ENCODE measurements at places on chromosomes 12 and 14.

DNA sequence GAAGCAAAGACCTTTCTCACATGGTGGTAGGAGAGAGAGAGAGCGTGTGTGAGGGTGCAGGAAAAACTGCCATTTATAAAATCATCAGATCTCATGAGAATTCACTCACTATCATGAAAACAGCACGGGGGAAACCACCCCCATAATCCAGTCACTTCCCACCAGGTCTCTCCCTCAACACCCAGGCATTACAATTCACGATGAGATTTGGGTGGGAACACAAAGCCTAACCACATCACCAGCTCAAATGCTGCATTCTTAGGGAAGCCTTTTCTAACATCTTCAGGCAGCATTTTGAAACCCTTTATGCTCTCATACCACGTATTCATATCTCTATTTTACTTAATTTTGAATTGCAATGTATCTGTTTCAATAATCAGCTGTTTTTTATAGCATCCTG lies 165.9 kb downstream of the TMTC3 start:
- no peak for DNase-seq

DNA sequence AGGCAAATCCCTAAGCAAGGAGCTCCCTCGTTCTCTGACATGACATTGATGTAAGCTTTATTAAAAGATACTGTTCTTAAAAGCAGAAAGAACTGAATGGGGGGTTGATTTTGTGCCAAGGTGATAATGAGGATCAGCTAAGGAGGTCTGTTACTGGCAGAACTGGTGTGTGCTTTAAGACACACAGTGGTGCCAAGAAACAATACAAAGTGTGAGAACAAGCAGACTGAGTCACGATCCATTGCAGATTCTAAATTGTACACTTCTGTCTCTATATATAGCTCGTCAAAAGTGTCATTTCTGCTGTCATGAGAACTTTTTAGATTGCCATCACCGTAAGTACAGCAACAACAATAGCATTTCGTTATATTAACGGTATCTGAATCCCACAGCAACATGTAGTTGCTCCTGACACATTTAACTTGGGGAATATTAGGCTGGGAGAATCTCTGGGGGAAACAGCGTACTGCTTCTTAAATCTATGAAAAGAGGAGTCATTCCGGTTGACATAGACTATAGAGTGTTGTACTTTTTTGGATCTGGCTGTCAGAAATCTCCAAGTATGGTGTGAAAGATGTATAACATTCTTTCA lies 151.3 kb upstream of the PRKD1 start:
- DNase-seq, result no peak

DNA sequence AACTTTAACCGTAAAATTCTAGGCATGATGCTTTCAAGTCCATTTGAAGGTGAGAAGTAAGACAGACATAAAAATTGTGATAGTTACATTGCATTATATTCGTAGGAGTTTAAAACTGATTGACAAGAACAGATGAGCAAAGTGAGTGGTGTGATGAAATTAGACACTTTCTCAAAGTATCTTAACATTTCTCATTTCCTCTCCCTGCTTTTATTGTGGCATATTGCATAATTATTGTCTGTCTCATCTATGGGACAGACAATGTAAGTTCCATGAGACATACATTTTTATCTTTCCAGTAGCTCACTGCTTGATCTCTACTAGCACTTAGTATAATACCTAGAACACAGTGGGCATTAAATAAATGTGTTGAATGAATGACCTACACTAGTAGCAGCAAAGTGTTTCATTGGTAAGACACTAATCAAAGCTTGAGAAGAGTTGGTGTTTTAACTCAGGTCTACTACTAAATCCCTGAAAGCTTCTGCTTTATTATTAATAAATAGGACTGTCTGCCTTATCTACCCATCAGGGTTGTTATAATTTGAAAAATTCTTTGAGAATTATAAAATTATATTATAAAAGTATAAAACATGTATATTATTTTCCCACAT lies 19.0 kb downstream of the A2M start:
- no peak for DNase-seq

GRCh38 chr12:85803231-85803630 lies 33.0 kb downstream of the RASSF9 start:
- DNase-seq, result no peak

DNA sequence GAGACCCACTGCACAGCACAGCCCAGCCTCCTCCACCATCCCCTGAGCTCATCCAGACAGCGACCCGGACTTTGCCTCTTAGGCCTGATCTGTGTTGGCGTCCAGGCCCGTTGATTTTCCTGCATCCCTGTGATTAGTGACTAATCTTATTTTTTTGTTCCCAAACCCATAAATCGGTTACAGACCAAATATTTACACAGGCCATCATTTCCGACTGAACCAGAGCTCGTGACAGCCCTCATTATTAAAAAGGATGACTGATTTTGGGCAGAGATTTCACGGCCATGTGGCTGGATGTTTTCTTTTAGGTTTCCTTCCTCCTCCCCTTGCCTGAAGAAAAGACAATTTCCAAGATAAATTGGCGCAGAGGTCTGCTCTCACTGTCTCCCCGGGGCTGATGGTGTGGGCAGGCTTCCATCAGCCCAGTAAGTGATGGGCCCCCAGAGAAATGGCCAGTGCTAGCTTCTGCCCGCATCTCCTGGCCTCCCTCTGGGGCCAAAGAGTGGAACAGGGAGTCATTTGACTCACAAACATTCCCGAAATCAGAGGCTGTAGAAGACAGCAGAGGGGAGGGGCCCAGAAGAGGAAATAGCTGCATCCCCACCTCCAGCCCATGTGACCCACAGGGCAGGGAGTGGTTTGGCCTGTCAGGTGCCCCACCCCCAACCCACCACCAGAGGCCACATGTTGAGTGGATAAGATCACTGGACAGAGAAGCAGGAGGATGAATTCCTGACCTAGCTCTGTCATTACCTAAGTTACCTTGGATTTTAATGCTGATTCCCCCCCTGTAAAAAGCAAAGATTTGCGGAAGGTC lies 283.5 kb downstream of the KSR2 start:
- DNase-seq, result no peak

GRCh38 chr14:36317650-36318049 lies 2.8 kb downstream of the MBIP start:
- DNase-seq, result no peak

DNA sequence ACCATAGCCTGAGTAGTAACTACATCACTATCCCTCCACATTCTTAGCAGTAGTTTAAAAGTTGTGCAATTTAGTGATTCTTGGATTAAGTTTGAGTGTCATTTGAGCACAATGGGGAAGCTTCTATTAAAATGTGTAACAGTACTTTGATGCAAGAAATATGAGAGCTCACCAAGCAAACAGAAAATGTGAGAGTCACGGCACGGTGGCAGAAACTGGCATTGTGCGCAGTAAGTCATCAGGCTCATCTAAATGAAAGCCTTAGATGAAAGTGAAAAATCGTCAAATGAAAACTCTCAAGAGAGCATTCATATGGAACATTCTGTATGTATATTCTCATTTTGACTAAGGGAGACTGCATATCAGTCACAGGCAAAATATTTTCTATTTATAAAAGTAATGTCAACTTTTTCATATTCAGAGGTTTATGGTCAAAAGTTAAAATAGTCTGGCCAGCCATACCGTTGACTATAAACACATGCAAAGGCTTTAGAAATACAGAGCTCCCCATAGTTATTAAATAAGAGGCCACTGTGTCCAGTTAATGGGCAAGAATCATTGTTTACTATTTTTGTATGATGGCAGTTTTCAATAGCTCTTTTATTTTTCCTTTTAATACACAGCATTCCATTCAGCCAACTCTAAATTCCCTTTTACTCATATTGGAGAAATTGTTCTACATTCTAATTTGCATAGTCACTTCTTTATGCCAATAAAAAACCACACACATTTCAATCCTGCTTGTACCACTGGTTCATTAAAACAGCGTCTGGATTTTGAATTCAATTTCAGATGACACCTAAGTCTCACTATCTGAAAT lies 167.9 kb downstream of the PRKD1 start:
- no peak for DNase-seq

DNA sequence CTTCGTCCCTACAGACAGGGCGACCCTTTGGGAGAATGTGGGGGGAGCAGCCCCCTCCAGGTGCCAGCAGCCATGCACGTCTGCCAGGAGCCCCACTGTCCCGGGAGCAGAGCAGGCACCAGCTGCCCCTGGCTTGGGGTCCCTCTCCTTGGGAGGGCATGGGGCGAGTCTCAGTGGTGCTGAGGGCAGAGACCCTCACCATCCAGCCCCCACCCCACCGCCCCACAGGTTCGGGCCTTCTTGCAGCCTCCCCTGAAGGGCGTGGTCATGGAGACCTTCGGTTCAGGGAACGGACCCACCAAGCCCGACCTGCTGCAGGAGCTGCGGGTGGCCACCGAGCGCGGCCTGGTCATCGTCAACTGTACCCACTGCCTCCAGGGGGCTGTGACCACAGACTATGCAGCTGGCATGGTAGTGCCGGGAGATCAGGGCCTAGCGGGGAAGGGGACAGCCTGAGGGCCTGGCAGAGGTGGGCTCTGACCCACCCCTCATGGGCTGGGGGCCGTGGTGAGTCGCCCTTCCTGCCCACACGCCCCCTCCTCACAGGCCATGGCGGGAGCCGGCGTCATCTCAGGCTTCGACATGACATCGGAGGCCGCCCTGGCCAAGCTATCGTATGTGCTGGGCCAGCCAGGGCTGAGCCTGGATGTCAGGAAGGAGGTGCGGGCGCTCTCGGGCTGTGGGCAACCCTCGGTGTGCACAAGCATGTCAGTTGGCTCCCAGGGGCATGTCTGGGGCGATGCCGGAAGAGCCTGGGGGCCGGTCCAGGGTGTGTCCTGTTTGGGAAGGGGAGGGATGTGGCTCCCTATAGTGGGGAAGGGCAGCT lies 18.8 kb downstream of the ASPG start:
- no peak for DNase-seq

DNA sequence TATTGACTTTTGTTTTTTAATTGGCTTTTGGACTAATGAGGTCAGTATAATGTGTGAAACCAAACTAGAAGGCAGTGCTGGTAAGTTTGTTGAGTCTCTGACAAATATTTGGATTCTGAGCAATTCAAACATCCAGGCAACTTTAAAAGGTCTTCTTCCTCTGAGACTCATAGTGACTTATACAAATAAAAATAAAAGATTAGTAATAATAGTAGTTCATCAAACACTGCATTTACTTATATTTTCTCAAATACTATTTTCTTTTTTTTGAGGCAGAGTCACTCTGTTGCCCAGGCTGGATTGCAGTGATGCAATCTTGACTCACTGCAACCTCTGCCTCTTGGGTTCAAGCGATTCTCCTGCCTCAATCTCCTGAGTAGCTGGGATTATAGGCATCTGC lies 337.9 kb downstream of the DAD1 start:
- DNase-seq, result no peak

- DNase-seq, result no peak
Measured at GRCh38 chr14:50744231-50744630, 76.1 kb upstream of the SAV1 start.

GRCh38 chr14:92353447-92353846 lies 30.5 kb downstream of the SLC24A4 start:
- no peak for DNase-seq

- no peak for DNase-seq
Measured at GRCh38 chr12:11805680-11806079, 156.2 kb downstream of the ETV6 start.

GRCh38 chr12:42396473-42397259 lies 70.7 kb downstream of the PPHLN1 start:
- DNase-seq, result no peak

GRCh38 chr12:105522166-105522825 lies 191.8 kb downstream of the C12orf75 start:
- no peak for DNase-seq

GRCh38 chr14:31894351-31894750 lies 182.8 kb upstream of the ARHGAP5 start:
- no peak for DNase-seq

GRCh38 chr14:99231850-99232713 lies 39.9 kb downstream of the BCL11B start:
- no peak for DNase-seq

GRCh38 chr14:53916239-53916638 lies 40.4 kb downstream of the BMP4 start:
- no peak for DNase-seq

DNA sequence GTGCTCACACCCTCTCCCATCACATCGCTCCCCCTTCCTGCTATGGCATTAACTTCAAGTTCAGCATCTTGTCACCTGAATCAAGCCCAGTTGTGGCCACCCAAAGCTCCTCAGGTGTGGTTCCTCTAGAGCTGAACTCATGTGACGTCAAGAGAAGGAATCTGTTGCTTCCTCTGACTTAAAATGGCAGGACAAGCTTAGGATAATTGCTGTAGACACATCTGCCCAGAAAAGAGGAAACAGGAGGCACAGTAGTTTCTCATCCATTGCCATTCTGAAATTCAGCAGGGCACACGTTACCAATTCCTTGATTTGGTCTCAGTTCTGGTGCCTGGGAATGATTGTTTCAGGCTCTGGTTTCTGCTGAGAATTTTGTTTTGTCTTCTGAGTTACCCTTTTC lies 52.1 kb downstream of the RCOR1 start:
- no peak for DNase-seq

GRCh38 chr12:80837342-80837978 lies 100.3 kb downstream of the LIN7A start:
- no peak for DNase-seq

DNA sequence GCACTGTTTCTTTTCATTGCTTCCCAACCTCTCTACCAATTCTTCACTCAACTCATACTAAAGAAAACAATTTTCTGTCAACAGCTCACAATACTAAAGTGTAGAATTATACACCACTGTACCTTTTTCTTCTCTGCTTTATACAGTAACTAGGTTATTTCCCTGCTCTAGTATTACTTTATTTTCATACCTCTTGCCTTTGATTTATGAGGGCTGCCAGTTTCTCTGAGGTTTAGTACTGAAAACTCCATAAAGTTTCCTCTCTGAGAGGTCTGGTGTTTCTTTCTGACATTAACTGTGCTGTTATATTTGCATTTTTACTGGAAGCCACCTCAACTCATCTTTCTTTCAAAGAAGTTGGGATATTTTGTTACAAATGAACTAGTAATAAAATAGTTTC lies 63.0 kb upstream of the GRIP1 start:
- no peak for DNase-seq

DNA sequence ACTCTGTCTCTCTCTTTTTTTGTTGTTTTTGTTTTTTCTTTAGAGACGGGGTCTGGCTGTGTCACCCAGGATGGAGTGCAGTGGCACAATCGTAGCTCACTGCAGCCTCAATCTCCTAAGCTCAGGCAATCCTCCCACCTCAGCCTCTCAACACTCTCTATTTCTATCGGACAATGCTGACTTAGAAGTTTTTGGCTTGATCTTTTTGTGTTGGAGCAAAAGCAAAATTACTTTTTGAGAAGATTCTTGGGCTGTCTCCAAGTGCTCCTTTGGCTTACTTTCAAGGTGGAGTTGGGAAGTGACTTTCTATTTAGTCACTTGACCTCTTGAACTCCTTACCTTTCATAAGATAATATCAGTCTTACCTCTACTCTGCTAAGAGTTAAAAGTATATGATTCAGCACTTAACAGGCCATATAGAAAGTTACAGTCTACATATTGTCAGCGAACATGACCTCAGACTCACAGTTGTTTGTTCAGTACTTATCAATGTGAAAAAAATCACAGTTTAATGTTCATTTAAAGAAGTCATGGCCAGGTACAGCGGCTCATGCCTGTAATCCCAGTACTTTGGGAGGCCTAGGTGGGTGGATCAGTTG lies 15.4 kb upstream of the MIA2 start:
- DNase-seq, result no peak

All from NK-92 treated with Interleukin-12 subunit alpha and Interleukin-12 subunit beta, amount 100 ng/mL, for 24 hours (cell line).